ENCODE measurements at places on chromosomes 1 and 21.

DNA sequence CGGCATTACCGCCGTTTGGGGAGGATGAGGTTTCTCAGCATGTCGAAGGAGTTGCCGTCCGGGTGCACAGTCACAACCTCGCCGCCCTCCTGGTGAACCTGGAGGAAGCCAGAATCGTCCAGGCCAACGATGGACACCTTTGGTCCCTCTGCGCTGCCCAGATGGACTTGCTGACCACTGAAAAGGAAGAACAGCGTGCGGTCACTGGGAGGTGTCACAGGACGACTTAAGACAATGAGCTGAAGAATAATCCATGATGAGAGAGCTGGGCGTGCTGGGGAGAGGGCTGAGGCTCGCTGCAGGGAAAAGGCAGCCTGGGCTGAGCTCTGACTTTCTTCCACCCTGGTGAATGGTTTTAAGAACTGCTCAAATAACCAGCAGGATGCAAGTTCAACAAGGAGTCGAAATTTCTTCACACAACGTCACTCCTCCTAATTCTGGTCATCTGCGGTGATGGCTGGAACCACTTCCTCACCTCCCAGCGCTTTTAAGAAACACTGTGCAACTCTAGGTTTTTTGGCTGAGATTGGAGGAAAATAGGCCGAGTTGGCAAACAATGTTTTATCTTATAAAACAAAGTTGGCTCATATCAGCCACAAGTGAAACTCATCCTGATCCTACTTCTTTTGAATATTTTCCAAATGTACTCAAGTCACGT is 55.5 kb downstream of the SIM2 start:
- DNase-seq, result no peak

DNA sequence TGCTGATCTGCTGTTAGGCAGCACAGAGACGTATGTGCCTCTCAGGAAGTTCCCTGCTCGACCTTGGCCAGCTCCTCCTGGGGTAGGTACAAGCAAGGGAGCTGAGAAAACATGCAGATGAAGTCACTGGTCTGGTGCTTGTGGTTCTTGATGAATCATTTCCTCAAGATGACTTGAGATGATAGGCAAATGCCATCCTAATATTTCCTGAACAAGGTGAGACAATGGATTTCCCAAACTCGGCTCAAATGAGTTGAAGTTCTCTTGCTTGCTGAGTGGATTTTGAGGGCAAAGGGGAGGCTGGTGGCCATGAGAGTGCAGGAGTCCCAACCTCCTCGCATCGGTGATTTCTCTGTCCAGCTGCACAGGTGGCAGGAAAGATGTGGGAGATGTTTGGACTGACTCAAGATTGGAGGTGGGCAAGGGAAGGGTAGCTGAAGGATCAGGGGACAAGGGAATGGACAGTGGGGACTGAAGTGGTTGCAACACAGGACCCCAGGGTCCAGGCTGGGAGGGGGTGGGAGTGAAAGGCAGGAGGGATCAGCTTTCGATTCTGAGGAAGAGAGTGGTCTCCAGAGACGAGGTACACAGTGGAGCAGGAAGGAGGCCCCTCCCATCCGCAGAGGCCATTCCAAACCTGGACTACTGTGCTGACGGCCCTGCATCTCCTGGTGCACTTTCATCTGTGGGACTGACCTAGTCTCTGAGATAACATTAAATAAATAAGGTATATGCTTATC is 63.9 kb downstream of the CAPN2 start:
- DNase-seq, result peak; percentile 44

DNA sequence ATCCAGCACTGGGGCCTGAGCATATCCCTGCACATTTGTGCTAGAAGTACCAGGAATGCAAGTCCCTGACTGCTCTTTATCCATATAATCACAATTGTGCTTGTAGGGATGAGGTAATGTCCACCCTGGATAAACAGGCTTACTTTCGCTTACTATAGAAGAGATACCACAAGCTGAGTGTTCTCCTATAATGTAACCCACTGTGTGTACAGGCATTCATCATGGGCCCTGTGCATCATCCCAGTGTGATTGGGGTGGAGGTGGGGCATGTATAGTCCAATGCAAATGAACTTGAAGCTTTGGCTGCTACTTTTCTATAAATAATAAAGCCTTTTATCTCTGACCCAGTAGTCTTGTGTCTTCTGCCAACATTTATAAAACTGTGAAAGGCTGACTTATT is 69.3 kb downstream of the MAN1A2 start:
- DNase-seq, result no peak

DNA sequence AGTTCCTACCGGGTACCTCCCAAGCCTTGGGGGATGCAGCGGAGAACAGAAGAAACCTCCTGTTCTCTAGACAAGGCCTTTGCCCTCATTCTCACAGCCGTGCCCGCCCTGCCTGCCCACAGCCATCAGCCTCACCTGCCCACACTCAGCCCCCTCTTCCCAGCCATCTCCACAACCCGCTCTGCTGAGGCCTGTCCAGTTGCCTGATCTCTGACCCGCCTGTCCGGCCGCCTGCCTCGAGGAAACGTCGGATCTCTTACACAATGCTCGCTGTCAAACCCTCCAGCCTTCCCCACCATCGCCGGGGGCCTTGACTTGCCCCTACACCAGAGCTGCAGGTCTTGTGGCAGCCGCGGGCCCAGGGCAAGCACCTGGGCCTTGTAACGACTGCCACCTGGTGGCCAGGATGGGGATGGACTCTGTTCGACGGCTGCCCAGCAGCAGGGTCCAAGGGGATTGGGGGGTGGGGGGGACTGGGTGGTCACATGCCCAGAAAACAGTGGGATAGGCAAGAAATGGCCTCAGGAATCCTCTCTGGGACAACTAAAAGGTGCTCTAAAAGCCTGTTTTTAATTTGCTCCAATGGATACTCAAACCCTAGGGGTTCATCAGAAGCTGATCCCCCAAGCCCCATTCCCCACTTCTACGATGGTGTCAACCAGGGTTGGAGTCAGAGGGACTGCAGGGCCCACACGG is 31.0 kb downstream of the SLC45A1 start:
- peak; percentile 72 for DNase-seq

DNA sequence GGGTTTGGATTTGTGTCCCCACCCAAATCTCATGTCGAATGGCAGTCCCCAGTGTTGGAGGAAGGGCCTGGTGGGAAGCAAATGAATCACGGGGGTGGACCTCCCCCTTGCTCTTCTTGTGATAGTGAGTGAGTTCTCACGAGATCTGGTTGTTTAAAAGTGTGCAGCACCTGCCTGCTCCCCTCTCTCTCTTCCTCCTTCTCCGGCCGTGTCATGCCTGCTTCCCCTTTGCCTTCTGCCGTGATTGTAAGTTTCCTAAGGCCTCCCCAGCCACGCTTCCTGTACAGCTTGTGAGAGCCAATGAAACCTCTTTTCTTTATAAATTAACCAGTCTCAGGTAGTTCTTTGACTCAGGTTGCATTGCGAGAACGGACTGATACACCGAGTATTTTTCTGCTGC is 15.9 kb downstream of the CLDN14 start:
- no peak for DNase-seq

GRCh38 chr1:157700732-157701131 is at the start of gene FCRL3:
FCRL3 (minus strand) TSS chr1:157700769; CDS start chr1:157700489, 280 bp downstream.
- no peak for DNase-seq

GRCh38 chr1:94519351-94519750 is 22.2 kb downstream of the F3 start:
- DNase-seq, result no peak

GRCh38 chr1:201640624-201641023 is 101.7 kb downstream of the NAV1 start:
- DNase-seq, result no peak

DNA sequence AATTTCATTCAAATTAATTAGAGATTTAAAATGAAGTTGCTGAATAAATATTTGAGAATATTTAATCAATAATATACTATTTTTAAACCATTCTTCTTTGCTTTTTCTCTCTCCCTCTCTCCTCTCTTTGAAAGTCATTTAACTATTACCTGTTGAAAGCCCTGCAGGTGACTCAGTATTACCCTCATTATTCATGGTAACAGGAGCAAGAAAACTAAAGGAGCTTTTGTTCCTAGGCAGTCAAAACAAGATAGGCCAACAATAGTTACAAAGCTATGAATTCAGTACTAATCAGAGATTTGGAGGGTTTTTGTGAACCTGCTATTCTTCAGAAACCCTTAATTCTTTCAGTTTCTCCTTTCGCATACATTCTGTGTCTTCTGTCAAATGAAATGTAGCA is 721.3 kb upstream of the NCAM2 start:
- no peak for DNase-seq

- DNase-seq, result peak; percentile 2
Measured at GRCh38 chr1:21117597-21118001, 59.1 kb downstream of the EIF4G3 start.

DNA sequence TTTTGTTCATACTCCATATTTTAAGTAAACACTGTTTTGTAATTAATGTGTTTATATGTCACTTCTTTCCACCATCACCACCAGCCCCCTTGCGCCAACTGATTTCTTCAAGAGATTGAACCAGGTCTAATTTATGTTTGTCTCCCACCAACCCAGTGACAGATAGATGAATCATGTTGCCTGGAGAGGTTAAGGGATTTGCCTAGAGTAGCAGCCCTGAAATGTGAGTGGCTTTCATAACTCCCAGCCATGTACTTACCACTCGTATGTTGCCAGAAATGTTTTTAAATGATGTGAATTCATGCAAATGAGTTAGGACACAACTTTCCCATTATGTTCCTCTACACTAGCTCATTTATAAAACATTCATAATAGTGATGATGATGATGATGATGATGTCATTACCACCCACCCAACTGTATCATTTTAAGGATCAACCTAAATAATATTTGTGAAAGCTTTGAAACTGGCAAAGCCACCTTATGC is 86.9 kb downstream of the LRRC8D start:
- no peak for DNase-seq

DNA sequence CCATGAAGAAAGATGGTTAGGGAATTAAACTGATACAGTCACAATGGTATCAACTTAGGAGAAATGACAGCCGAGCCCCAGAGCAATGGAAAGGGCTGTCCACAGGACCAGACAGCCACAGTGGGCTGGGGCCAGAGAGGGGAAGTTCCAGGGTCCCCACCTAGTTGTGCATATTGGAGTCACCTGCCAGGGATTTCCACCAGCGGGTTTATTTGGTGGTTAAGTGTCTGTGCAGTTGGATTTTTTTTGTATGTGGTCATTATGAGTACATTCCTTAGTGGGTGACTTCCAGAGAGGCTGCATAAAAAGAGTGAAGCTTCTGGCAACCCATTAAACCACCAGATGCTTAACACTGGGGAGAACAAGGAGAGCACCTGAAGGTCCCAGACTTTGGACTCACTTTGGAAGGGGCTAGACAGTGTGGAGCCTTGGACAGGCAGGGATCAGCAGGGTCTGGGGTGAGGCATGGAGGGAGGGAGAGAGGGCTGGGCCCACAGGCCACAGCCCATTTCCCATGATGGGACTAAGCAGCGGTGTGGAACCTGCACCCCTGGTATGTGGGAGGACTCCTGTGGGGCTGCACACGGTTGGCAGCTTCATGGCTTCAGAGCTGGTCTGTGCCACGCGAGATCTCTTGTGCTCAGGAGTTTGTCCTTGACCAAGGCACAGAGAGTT is 7.8 kb upstream of the PTTG1IP start:
- DNase-seq, result peak; percentile 28

DNA sequence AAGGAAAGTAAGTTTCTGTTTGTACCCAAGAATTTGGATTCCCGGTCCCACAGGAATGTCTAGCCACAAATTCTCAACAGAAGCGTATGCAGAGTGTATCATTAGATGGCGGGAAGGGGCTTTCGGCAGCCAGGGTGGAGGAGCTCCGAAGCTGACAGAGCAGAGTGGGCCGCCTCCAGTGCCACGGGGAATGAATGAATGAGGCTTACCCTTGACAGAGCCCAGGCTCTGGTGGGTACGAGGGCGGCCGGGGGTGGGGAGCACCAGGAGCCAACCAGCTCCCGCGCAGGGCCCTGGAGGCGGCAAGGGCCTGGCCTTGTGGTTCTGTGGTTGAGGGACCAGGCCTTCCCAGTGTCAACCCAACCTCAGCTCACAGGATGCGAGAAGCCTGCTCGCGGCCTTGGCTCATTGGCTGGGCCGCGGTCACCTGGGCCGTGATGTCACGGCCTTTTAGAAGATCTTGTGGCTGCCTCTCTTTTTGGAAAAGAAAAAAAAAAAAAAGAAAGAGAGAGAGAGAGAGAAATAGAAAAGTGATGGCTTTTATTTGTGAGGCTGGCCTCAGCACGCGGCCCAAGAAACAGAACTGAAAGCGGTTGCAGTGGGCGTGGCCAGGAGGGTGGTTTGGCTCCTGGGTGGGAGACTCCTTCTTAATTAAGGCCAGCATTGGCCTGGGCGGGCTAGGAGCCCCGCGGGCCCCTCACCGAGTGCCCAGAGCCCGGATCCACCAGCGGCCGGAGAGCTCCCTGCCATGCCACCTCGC is 34.9 kb upstream of the RUNX3 start:
- peak; percentile 99 for DNase-seq

GRCh38 chr1:215970406-215970805 is 403.3 kb downstream of the KCTD3 start:
- no peak for DNase-seq

DNA sequence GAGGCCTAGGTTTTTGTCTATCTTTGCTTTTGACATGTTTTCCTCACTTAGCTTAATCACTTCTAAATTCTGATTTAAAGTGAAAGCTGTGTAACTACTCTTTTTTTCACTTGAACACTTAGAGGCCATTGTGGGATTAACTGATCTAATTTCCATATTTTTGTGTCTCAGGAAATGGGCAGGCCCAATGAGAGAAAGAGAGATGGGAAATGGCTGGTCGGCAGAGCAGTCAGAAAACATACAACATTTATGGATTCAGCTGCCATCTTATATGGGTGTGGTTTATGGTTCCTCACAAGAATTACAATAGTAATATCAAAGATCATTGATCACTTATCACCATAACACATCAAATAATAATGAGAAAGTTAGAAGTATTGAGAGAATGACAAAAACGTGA is 320.8 kb downstream of the PTPRC start:
- DNase-seq, result no peak

GRCh38 chr1:40742363-40743061 is 41.1 kb upstream of the KCNQ4 start:
- DNase-seq, result no peak

DNA sequence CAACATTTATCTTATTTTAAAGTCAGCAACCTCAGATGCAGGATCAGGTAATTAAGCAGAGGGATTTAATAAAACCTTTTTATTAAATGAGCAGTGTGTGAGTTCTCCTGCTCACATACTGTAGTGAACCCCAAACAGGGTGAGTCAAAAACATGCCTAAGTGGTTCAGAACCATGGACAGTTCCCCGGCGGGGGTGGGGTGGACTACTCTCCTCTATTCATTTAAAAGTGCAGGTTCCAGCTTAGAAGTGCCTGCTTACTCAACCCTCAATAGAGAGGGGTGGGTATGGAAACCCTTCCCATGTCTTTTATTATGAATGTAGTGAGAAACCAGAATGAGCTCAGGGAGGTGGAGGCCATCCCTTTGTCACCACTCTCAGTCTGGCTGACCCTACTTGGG is 397.9 kb downstream of the HHAT start:
- DNase-seq, result peak; percentile 38

Measured in GM12865 (cell line).